ENCODE measurements at places on chromosomes 12 and 14.

GRCh38 chr12:94819011-94819410 is 168.7 kb upstream of the TMCC3 start:
- DNase-seq: no peak

GRCh38 chr12:128513331-128513730 is 246.4 kb downstream of the TMEM132C start:
- DNase-seq: no peak

DNA sequence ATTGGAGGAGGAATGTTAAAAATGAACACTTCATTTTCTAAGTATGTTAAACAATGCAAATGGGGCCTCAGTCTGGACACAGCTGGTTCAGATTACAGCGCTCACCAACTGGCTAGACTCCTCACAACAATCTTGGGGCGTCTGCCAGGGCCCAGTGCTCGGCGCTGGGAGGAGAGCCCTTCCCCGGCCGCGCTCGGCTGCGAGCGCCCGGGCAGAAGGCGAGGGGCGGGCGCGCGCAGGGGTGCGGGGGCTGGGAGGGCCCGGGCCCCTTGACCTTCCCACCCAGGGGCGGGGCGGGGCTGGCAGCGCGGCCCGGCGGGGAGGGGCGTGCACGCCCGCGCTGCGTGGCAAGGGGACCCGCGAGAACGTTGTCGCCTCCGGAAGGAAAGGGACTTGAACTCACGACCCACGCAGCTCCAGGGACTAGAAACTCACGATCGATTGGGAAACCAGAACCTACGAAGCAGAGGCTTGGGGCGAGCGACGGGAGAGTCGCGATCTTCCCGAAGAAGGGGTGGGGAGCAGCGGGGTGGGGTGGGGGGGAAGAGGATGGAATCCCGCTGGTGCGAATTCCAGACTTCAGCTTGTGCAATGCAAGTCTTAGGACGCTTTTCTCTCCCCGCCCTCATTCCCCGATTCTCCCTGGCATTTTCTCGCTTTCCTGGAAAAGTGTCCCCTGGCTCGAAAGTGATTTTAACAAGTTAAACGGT is at the start of gene FBLN5:
FBLN5 (minus strand) TSS at position 220 of the 710 bp plus-strand sequence. CDS start 465 bp downstream, outside the sequence.
- DNase-seq: peak; percentile 22

DNA sequence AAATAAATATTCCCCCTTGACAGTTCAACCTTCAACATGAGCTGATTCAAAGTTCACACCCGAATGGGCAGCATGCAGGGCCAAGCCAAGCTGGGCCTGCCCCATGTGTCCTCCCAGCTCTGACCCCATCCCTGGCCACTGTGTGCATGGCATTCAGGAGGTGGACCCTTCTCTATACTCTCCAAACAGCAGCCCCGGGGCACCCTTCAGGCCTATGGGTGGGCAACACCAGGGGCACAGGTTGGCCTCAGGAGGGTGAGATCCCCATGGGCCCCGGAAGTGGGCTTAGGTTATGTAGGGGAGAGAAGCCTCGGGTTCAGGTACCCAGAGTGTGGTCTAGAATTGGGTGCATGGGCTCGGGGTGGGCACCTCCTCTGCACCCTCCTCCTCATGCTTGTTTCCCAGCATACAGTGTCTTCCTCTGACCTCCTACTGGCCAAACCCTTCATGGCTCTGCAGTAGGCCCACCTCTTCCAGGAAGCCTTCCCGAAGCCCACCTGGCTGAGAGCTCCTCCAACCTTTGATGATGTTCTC is 31.5 kb upstream of the BCL7A start:
- DNase-seq: no peak

DNA sequence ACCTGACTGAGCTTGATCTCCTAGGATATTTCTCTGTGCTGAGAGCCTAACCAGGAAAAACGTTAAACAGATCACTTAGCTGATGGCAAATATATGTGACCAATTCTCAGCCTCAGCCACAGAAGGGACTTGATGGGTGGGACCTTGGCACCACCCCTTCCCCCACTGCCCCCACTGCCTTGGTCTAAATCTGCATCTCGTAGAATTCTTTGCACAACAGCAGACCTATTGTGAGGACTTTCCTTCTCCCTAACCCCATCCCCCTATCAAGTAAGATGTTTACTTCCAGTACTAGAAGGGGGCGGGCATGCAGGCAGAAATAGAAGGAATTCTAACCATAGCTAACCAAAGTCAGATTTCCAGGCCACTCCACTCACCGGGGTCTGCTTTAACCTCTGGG is 313.2 kb downstream of the PCNX1 start:
- DNase-seq: no peak
